ENCODE measurements at places on chromosomes 13 and 19.

GRCh38 chr19:48837051-48837524, 797 bp upstream of the HSD17B14 start:
- peak; percentile 88 for DNase-seq

- no peak for DNase-seq
Observed at GRCh38 chr13:101265934-101266333, 150.4 kb downstream of the NALCN start.

GRCh38 chr13:111961651-111962192, 105.2 kb upstream of the SOX1 start:
- no peak for DNase-seq

DNA sequence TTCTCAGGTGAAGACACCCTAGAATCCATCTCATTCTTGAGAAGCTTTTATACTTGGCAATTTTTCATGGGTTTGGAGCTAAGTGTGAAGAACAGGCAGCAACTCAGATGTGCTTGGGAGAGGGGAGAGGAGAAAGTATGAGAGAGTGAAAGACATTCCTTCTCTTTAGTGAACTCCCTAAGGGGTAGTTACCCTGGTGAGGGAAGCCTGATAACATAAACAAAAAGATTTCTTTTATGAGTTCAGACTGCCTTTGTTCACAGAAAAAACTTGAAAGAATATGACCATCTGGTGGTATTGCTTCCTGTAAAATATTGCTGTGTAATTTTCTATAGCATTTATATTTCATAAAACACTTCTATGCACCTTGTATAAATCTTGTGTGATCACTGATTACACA, at the start of gene STOML3:
Gene STOML3 (minus strand): TSS at position 139 of the 400 bp plus-strand sequence. CDS start 110 bp downstream, at position 29.
- DNase-seq = no peak

DNA sequence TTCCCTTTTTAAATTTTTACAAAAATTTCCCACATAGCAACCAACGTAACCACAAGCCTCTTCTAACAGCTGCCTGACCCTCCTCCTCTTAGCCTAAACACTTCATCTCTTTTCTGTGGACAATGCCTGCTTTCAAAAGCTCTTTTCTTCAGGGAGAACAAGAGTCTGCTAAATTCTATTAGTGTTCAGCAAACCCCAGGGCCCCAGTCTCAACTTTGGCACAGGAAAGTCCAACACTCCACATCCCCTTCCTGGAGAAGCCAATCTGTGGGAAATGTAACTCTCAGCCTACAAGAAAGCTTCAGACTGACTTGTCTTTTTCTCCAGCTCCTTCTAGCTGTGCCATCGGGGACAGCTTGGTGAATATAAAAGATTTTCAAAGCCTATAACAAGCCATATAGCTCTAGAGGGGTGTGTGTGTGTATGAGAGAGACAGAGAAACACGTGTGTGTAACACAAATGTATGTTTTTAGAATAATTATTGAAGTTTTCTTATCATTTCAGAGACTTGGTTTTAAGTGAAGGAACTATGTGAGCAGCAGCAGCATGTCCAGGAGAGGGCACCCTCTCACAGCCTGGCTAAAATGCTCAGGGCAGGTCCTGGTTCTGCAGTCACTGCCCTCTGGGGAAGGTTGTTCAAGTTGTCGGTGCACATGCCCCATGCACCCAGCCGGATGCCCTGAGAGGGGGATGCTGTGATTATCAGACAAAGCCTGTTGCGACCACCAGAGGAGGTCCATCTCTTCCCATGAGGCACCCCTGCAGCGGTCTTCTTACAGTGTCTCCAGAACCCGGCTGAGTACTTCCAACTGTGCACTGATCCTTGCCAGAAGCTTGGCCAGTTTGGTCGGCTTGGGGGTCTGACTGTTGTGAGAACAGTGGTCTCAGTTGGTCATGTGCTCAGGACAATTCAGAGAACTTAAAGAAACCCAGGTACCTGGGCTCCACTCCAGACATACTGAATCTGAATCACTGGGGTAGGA, 34.4 kb downstream of the CCDC70 start:
- no peak for DNase-seq

DNA sequence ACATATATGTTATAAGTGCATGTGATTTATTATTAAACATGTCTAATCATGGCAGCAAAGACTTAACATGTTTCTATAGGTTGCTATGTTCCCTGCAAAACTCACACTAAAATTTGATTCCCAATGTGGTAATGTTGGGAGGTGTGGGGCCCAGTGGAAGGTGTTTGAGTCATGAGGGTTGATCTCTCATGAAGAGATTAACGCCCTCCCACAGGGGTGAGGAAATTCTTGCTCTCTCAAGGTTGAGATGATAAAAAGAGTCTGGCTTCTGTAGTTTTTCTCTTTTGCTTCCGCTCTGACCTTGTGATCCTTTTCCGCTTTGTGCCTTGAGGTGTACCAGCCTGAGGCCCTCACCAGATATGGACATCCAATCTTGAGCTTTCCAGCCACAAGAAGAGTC, 737.5 kb upstream of the SLITRK5 start:
- no peak for DNase-seq

- no peak for DNase-seq
Observed at GRCh38 chr13:45949161-45949560, 97.6 kb upstream of the SIAH3 start.

DNA sequence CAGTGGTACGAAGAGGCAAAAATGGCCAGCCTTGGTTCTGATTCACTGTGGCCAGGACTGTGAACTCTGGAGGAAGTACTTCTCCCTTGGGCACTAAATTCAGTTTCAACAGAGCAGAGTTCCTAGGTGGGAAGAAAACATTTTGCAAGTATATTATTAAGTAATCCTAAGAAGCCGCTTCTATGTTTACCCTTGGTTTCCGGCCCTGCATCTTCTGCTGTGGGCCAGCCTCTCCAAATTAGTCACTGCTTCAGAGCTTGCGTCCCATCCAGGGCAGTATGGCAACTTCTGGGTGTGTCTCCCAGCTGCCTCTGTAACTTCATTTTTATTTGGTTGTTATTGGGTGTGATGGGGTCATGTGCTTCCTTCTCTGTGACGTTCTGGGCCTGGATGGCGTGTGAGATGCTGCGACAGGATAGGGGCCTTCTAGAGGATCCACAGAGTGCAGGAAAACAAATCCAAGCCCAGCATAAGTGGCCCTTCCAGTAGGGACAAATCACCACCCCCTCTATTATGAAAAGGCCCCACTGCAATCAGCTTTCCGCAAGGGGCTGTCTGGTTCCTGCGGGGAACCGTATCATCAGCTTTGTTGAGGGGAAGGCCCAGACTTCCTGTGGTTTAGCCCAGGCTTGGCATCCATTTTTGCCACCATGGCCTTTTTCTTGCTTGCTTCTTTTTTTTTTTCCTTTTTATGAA, 55.1 kb upstream of the C1QTNF9 start:
- no peak for DNase-seq

GRCh38 chr19:34217952-34218817, 36.2 kb upstream of the GARRE1 start:
- DNase-seq = no peak

GRCh38 chr13:35252536-35253205, 223.8 kb downstream of the MAB21L1 start:
- DNase-seq = no peak

GRCh38 chr19:1397838-1398237, 3.5 kb downstream of the GAMT start:
- no peak for DNase-seq

GRCh38 chr13:73307481-73307880, 248.7 kb downstream of the KLF5 start:
- no peak for DNase-seq

DNA sequence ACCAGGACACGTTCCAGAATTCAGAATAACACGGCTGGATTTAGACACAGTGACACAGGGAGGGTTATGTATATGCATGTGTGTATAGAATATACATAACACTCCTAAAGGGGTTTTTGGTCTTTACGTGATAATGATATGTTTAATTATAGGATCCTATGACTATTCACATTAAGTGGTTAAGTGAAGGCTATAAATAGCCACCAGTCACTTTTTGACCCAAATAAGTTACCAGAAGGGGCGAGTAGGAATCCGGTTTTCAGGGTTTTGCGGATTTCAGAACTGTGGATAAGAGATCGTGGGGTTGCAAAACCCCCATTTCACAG, 6.9 kb downstream of the ANGPTL6 start:
- no peak for DNase-seq

GRCh38 chr19:29928831-29929230, 13.2 kb upstream of the URI1 start:
- no peak for DNase-seq

- no peak for DNase-seq
Observed at GRCh38 chr19:49643466-49643865, 1.5 kb downstream of the SCAF1 start.

- DNase-seq = no peak
Observed at GRCh38 chr19:6358003-6358402, 3.3 kb upstream of the CLPP start.

GRCh38 chr19:12411893-12412292, 10.8 kb upstream of the ZNF799 start:
- DNase-seq = no peak

- no peak for DNase-seq
Observed at GRCh38 chr19:49752701-49753100, 10.4 kb downstream of the TSKS start.

DNA sequence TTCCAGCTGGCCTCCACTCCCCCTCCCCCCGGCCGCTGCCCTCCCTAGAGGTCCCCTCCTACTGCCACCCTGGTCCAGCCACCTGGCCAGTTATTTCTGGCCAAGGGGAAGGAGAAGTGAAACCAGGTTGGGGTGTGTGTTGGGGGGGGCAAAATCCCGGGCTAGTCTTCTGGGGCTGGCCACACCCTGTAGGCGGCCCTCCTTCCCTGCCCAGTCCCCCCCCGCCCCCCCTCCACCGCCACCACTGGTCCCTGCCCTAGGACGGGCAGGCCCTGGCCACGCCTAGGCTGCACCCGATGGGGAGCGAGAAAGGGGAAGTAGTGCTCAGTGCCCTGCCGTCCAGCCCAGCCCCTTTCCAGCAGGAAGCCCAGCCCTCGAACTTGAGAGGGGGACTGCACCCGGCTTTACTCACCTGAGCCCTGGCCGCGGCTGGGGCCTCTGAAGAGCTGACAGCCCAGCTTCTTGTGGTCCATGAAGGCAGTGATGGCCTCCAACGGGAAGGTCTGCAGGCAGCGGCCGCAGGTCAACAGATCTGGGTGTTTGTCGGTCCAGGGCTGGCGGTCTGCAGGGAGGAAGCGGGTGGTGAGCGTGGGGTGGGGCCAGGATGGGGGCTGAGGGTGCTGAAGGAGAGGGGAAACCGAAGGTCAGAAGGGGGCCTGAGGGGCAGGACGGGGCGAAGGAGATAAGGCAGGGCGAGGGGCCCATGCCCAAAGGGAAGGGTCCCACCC, 813 bp downstream of the ZNF296 start:
- no peak for DNase-seq

DNA sequence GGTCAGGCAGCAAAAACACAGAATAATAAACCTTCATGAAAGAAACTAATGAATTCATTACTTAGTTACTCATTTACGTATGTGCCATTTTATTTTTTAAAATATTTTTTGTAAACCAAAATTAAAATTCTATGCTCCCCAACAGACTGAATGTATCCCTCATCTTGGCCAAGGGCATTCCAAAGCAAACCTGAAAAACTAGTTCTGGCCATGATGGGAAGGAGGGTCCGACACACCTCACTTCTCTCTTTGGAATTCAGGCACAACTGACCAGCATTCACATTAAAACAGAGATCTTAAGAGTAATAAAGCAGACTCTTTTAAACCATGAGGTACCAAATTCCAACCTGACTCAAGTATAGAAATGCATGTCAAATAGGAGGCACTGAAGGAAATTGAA, 1576.9 kb upstream of the SPRY2 start:
- no peak for DNase-seq

- no peak for DNase-seq
Observed at GRCh38 chr13:97786510-97786909, 167.0 kb upstream of the IPO5 start.

DNA sequence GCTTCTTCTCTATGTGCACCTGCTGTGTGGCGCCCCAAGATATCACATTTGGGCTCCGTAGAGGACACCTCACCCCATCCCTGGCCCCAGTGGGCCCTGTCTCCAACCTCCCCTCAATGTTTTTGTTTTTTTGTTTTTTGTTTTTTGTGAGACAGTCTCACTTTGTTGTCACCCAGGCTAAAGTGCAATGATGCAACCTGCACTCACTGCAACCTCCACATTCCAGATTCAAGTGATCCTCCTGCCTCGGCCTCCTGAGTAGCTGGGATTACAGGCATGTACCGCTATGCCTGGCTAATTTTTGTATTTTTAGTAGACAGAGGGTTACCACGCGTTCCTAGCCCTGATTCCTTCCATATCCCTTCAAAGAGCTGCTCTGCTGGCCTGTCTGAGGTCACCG, 26.9 kb upstream of the TUBGCP3 start:
- no peak for DNase-seq

DNA sequence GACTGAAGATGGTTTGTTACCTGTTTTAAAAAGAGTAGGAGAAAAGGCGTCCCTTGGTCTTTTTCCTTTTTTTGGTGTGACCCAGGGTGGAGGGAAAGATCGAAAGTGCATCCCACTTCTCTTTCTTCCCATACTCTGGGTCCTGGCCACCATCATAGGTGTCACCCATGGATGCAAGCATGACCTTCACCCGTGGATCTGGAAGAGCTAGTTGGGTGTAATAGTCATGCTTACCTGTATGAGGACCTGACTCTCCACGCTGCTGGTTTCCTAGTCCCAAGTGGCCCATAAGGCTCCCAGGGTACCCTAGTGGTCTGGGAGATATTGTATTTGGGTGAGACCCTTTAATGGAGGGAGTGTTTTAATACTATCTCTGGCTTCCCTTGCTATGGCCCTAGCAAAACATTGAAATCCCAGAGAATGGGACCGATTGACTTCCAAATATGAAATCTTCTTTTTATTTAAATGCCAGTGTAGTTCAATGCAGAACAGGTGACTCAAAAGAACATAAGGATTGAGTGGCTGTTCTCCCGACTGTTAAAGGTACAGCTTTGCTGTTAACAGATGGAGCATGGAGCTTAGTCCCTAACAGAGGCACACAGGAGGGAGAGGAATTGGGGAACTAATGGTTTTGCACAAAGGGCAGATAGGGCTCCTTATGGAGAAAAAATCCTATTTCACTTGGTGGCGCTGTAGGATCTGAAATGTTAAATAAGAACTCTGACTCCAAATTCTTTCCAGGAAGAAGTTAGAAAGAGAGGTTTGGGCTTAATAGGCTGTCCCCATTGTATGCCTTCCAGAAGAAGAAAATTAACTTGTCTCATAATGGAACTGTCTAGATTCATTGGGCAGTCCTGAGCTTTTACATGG, 7.0 kb upstream of the ZNF550 start:
- no peak for DNase-seq

- DNase-seq = no peak
Observed at GRCh38 chr19:18143902-18144301, 9.1 kb upstream of the PIK3R2 start.

- DNase-seq = no peak
Observed at GRCh38 chr13:112671359-112671758, 18.5 kb upstream of the ATP11A start.

- DNase-seq = no peak
Observed at GRCh38 chr13:75202981-75203380, 279.0 kb downstream of the TBC1D4 start.

GRCh38 chr19:2809387-2810140, 10.1 kb upstream of the ZNF554 start:
- no peak for DNase-seq

DNA sequence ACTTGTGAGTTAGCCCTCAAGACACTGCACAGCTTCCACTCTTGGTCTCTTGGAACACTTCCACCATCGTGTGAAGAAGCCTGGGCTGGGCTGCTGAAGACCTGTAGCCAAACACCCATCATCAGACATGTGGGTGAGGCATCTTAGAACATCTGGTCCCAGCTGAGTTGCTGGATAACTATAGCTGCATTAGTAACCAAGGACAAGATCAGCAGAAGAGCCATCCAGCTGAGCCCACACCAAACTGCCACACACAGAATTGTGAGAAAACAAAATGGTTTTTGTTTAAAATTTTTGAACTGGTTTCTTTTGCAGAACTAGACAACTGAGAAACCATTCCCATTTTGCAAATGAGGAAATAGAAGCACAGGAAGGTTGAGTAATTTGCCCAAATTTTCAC, 56.2 kb downstream of the CCNE1 start:
- DNase-seq = no peak
